Glomerular endothelial cell (primary cell): ENCODE measurements at places on chromosomes 1 and 21.

DNA sequence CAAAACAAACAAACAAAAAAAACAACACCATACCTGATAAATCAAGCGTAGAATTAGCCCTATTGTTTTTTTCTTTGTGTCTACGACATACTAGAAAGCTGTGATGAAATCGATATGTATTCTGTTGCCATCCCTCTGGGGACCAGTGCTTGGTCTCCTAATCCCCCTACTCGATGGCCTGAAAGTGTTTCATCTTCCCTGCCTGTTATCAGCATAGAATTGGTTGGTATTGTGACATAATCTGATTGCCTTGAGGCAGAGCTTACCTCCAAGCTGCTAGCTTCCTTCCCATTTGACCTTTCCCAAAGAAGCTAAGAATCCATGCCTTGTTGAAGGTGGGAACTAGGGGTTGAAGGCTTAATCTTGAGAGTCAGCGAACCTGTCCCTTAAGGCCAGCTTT is 40.7 kb upstream of the PIGV start:
- no peak for DNase-seq

DNA sequence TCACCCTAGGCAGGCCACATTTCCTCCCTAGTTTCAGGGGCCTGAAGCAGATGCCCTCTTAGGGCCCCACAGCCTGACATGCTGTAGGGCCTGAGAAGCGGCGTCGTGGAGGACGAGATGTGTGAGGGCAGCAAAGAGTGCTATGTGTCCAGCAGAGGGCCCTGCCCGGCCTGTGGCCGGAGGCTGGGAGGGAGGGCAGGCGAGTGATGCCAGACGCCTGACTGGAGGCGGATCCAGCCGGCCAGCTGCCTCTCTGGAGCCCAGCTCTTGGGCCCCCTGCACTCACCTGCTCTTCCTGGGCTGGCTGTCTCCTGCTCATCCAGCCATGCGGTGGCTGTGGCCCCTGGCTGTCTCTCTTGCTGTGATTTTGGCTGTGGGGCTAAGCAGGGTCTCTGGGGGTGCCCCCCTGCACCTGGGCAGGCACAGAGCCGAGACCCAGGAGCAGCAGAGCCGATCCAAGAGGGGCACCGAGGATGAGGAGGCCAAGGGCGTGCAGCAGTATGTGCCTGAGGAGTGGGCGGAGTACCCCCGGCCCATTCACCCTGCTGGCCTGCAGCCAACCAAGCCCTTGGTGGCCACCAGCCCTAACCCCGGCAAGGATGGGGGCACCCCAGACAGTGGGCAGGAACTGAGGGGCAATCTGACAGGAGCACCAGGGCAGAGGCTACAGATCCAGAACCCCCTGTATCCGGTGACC is at the start of gene GPR37L1:
Gene GPR37L1 (plus strand): TSS at position 279 of the 697 bp plus-strand sequence. CDS start 47 bp downstream, at position 326.
- no peak for DNase-seq

GRCh38 chr1:162144268-162144667 is 74.8 kb downstream of the NOS1AP start:
- no peak for DNase-seq

DNA sequence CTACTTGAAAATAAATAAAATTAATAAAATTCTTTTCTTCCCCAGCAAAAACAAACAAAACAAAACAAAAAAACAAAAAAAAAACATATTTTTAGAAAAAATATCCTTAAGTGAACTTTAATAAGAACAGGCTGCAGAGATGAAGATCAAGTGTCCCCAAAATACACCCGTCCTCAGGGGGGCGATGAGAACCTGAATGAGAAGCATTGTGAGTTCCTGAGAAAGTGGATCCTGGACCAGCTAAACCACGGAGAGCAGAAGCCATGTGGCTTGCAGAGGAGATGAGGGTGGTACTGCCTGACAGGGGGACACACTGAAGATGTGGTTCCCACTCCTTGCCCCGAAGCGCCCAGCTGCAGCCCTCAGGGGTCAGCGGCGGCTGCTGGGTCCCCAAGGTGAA is 89.3 kb downstream of the ITPKB start:
- DNase-seq = no peak

- DNase-seq = no peak
Measured at GRCh38 chr1:117366177-117367045, 838 bp upstream of the MAN1A2 start.

DNA sequence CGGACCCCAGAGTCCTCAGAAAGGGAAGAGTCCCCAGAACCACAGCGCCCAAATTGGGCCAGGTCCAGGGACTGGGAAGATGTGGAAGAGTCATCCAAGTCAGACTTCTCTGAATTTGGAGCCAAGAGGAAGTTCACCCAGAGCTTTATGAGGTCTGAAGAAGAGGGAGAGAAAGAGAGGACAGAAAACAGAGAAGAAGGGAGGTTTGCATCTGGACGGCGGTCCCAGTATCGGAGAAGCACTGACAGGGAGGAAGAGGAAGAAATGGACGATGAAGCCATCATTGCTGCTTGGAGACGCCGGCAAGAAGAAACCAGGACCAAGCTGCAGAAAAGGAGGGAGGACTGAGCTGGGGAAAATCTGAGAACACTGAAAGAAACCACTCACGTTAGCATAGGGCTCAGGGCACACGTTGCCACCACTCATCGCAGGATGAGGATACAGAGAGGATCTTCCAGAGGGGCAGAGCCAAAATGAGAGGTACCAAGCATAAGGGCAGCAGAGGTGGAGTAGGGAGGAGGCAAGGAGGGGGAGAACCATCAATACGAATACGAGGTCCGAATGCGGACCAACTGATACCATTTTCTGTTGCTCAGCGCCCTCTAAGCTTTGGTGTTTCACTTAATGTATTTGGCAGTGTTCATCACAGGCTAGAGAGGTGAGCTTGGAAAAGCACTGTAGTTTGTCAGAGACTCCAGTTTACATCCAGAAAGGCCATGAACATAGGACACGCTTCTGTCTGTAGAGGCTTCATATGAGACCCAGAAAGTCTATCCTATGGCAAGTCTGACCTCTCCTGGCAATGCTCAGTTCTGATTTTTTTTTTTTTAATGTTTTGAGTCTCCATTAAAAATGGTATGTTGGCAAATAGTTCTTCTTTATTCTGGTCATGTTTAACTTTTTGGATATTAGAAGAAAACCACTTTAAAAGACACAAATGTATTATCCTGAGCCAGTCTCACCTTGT is 34.7 kb downstream of the STYXL2 start:
- DNase-seq = no peak

- DNase-seq = no peak
Measured at GRCh38 chr1:7298145-7298544, 473.0 kb upstream of the VAMP3 start.

DNA sequence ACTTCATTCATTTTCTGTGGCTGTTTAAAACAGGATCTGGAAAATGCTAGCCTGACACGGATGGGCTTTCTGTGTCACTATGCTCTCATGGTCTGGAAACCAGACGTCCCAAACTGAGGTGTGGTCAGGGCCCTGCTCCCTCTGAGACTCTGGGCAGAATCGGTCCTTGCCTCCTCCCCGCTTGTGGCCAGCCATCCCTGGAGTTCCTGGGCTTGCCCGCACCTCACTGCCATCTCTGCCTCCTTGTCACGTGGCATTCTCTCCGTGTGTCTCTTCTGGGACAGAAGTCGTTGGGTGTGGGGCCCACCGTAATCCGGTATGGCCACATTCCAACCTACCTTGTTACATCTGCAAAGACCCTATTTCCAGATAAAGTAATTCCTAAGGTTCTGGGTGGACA is 10.1 kb upstream of the ACTRT2 start:
- no peak for DNase-seq

DNA sequence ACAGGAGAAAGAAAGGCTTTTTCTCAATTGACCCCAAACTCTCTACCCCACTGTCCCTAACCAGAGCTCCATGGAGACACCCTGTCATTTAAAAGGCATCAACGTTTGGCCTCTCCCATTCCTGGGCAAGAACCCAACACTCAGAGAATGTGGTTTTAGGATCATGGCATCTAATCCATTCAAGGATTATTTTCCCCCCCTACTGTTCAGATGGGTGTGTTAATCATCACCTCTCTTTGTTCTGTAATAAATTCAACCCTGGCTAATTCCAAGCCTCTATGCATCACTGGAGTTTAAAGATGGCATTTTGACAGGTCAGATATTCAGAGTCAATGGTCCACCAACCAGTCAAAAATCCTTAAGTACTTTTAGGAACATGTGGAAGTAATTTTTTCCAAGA is 42.7 kb downstream of the TBX15 start:
- DNase-seq = no peak

DNA sequence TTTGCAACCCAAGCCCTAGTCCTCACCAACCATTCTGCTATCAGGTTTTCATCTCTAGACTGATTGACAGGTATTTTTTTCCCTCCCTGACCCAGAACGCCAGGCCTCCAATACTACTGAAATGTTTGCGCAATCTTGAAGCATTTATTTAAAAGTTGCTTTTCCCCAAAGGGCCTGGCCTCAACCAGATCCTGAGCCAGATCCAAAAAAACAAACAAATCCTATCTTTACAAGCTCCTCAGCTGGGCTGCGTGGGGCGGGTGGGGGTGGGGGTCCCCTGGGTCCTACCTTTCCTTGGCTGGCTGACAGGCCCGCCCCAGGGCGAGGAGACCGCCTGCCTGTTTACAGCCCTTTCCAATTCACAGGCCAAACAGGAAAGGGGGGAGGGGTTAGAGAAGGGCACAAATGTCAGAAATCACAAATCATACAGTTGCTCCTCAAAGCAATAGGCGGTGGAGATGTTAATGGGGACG is 98.8 kb downstream of the FOXD2 start:
- no peak for DNase-seq

DNA sequence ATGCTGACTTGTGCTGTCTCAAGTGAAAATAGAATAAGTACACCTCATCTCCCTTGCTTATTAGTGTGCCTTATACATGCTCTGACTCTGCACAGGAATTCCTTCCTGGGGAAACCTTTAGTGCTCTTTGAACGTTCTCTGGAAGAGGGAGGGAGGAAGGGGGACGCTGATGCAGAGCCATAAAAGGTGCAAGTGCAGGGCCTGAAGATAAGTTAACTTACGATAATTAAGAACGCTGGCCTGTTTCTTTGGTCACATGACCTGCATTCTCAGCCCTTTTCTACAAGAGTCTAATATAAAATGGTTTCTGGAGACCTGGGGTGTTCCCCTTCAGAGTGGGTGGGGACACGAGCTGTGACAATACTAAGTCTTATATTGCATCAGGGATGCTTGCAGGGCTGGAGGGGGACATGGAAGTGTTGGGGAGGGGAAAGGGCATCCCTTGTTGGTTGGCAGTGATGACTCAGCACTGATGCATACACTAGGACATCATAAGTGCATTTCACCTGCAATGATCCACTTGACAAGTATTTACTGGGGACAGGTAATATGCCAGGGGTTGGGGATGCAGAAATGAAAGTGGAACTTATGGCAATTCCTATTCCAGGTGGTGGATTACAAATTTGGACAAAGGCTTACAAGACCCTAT is 26.3 kb upstream of the KIAA0040 start:
- DNase-seq = no peak

GRCh38 chr1:906600-907420 is 16.9 kb upstream of the SAMD11 start:
- no peak for DNase-seq

- DNase-seq = no peak
Measured at GRCh38 chr1:9426291-9426711, 113.0 kb upstream of the SLC25A33 start.

GRCh38 chr21:25636727-25637126 is 2.3 kb upstream of the JAM2 start:
- DNase-seq = no peak

- DNase-seq = no peak
Measured at GRCh38 chr1:66223681-66224080, 310.3 kb upstream of the SGIP1 start.

DNA sequence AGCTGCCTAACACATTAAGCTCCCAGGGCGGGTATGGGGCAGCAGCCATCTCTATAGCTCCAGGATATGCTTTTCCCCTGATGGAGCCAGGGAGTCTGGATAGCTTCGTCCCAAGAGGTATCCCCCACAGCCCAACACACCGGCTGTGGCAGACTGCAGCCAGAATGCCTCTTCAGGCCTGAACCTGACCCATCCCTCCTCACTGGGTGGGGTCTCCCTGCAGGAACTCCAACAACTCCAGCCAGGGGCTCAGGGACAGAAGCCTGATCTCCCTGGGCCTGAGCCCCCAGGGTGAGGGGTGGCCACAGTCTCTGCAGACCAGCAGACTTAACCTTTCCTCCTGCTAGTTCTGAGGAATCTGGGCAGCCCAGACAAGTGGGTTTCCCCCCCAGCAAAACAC is 159.9 kb downstream of the LRRIQ3 start:
- DNase-seq = no peak

DNA sequence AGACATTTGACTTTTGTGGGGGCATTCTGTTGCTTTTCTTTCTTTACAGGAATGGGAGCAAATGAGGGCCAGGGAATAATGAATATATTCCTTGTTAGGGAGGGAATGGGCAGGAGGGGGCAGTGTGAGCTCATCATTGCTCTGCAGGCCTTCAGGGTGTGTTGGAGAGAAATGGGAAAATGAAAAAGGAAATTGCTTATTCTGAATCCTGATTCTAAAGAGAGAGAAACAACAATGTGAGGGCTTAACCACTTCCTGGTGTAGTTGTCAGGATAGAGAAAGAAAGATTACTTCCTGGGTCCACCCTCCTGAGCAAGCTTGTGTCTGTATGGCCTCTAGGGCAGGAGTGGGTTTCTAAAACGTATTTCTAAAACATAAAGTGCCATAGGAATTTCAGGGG is 28.3 kb downstream of the VANGL2 start:
- DNase-seq = peak; percentile 16
